MG63 (cell line): ENCODE measurements at places on chromosomes 12 and 14.

DNA sequence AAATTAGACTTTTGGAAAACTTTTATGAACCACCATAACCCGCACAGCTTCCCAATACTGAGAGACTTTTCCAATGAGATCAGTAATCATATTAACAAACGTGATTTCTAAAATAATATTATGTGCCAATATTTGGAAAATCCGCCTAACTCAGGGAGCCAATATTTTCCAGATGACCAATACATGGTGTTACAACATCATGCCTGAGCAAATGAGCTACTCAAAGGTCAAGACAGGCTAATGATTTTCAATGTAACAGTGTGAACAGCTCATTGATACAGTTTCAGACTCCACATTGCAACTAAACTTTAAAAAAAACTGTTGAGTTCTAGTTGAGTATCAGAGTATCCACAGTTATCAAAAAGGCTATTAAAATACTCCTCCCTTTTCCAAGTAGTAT, 46.8 kb downstream of the RNF34 start:
- DNase-seq = no peak

DNA sequence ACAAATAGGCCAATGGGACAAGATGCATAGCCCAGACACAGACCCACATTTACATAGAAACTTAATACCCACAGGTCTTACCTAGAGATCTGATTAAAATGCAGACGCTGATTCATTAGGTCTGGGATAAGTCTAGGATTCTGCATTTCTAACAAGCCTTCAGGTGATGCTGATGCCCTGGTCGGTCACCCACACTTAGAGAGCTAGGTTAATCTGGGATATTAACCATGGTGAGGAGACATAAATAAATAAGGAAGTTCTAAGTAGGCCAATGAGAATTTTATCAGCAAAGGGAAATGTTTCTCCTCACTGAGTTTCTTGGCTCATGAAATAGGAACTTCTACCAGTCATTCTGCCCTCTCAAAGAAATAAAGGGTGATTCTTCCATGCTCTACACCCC, 120.1 kb downstream of the BMP4 start:
- no peak for DNase-seq

DNA sequence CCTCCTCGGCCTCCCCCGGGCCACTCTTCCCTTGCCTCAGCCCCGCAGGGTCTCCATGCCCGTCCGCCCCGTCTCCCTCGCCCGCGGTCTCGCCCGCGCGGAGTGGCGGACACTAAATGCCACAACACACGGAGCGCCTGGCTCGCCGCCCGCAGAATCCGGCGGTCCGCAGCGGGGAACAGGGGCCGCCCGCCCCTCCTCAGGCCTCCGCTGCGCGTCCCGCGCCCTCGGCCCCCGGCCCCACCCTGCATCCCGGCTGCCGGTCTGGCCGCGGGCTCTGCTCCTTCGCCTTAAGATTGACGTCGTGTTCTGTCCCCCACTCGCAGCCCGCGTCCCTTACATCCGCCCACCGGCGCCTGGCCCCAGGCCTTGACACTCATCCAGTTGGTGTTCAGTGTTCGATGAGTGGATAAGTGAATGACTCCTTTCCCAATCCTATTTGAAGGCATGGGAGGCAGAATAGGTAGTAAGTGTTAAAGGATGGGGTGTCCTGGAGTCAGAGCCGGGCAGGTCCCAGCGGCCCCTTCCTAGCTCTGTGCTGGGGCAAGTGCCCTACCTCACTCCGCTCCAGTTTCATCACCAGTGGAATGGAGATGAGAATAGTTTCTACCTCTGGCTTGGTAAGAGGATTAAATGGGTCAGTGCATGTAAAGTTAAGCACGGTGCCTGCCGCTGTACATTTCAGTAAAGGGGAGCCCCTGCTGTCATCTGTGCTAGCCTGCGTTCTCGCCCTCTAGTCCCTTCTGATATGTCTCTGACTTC, 622 bp downstream of the TECPR2 start:
- peak; percentile 46 for DNase-seq

DNA sequence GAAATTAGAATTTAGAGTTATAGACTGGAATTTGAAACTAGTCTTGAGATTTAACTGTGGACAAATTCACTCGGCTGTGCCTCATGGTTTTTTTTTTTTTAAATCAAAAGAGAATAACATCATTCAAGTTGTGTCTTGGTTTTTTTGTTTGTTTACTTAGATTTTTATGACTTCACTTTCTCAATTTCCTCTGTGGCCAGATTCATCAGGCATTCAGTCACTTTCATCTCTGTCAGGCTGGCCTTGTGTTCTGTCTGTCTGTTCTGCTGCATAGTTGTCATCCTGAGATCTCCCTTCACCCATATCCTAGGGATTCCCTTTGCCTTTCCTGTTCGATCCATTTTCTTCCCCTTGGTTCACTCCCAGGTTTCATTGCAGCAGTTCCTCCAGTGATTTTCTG, 10.0 kb downstream of the MARK3 start:
- no peak for DNase-seq

DNA sequence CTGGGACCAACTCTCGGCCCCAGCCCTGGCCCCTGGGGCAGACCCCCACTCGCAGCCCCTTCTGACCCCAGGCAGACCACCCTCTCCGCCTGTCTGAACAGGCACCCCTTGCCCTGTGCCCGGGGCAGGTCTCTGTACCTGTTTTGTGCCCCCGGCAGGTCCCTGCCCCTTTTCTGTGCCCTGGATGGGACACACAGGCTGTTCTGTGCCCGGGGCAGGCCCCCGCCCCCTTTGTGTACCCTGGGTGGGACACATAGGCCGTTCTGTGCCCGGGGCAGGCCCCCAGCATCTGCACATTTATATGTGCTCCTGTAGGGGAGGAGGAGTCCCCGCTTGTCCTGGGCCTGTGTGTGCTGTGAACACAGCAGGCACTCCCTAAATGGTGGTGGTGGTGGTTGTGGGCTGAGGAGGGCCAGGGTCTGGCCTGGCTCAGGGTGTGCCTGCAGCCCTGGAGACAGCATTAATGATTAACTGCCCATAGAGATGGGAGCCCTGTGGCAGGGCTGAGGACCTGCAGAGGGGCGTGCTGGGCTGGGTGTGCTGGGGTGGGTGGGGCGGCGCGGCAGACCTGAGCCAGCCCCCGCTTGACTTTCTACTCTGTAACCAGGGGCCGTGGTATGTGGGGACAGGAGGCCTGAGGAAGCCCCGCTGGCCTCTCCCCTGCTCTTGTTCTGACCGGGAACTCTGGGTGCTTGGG, 3.7 kb downstream of the FBRSL1 start:
- DNase-seq = no peak

DNA sequence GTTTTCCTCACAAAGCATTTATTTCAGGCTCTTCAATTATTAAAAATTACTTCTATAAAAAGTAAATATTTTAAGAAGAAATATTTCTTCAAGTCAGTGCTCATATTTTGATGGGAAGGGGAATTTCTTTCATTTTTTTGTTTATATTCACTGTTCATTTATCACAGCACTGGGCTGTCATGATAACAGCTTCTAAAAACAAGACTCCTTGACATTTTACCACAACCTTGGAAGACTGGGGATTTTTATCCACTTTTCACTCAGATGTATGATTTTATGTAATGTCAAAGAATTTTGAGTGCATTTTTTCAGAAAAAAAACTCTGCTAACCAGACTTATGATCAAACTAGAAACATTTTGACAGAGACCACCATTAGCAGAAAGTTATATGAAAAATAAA, 149.7 kb downstream of the PHLDA1 start:
- DNase-seq = no peak

- no peak for DNase-seq
Measured at GRCh38 chr14:76647697-76648298, 113.5 kb upstream of the VASH1 start.

DNA sequence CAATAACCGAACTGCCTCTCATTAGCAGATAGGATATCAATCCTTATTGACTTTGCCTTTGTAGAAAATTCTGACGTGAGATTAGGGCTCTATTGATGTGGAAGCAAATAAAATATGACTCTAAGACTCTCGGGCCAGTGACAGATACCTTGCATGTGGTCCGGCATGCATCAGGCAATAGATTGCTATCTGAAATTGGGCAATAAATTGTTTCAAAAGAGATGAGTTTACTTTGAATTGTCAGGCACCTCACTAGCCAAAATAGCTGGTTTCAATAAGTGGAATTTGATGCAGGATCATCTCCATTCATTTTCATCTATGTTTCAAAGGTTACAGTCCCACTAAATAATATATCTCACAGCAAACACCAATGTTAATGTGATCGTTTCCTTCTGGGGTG, 186.3 kb upstream of the PLEKHA5 start:
- no peak for DNase-seq

DNA sequence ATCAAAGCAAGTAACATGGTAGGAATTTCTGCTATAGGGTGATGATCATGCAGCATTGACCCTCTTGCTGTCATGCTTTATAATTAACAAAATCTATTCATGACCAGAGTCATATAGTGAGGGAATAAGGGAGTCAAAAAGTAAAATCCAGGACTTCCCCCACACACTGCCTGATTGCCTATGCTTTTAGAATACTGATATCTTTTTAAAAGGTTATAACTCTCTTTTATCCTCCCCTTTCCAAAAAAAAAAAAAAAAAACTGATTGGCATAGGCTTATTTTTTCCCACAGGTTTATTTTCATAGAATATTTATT, 51.4 kb downstream of the ZFP36L1 start:
- no peak for DNase-seq

DNA sequence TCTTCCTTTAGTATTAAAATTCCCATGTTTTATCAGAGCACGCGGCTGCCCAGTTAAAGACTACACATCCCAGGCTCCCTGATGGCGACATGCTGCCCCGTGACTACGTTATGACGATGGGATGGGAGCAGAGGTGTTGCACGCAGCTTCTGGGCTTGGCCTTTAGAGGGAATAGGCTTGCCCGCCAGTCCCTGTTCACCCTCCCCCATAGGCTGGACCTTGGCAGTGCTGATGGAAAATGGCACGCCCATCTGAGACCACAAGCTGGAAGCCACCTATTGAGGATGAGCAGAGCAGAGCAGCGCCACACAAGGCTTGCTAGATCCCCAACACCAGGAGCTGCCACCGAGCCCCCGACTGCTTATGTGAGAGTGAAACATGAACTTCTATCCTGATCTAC, 24.7 kb downstream of the TTC7B start:
- DNase-seq = no peak

DNA sequence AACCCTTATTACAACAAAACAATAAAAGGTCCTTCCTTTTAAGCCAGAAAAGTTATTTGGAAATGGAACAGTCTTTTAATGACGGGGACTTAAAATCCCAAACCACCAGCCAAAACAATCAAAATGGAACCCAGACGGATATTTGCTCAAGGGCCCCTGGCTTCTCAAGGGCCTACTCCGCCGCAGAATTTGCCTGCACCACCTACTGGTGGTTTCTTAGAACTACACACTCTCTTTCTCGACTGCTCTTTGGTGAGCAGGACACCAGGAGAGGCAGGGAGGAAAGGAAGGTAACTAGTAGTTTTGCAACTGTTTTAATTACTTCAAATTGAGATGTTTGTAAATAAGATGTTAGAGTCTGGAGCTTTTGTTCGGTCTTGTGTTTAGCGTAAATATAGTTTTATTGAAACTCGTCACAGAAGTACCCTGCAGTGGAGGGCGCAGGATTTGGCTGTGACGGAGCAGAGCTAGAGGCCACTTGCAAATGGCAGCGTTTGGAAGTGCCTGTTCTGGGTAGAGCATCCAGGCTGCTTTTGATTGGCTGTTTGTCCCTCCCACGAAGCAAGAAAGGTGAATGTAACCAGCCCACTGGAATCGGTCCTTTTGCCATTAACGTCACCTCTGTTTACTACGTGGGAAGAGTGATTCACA, 238.5 kb downstream of the CACNA1C start:
- DNase-seq = no peak

DNA sequence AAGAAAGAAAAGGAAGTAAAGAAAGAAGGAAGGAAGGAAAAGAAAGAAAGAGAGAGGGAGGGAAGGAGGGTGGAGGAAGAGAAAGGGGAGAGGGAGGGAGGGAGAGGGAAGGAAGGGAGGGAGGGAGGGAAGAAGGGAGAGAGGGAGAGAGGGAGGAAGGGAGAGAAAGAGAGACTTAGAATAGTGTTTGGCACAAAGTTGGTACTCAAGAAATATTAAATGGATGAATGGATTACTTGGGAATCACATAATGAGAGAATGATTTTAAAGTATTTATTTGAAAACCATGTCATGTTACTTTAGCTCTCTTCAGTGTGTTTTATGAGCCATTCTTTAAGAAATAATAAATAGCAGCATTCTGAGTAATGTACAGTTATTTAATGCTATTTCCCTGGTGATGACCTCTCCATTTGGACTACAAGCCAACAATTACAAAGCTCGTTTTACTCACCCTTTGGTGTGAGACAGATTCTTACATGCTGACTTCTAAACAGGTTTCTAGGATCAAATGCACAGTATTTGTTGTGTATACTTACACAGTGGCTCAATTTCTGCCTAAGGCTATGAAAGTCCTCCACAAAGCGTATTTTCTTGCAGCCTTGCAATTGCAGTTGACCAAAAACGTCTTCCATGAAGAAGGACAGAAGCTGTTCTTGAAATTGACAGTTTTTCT, 861 bp downstream of the IL26 start:
- DNase-seq = peak; percentile 21

- DNase-seq = no peak
Measured at GRCh38 chr12:94244165-94245133, 96.1 kb downstream of the PLXNC1 start.

DNA sequence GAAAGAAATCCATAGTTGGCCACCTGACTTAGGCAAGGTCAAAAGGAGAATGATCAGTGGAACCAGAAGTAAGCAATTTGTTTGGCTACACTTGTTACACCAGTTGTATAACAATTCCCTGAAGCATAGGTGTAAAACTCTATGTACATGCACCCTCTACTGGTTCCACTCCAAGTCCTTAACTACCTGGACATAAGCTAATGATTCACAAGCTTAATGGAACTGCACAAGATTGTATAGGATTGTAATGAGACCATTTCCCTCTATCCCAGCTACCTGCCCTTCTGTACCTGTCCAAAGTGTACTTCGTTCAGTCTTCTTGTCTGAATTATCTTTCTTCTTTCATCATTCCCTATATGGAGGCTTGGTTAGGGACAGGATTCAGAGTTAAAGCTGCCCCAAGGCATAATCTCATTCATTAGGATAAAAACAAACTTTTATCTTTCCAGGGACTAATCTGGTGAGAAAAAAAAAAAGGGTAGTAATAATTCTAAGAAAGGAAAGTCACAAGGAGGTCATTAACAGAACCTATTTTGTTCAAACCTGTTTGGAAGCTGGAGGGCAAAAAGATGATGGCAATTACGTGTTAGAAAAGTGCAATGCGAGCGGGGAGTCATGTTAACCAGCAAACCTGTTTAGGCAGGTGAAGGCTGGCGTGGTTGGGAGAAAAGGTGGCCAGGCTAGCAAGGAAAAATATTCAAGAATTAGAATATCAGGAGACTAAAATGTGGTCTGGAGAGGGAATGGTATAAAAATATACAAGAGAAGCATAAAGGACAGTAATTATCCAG, 2.8 kb upstream of the TMEM52B start:
- no peak for DNase-seq
